Left cardiac atrium (tissue), 4 donors: ENCODE measurements at places on chromosomes 13 and 19. TPM values are rescaled to one million over a fixed set of nuclear protein-coding genes. Genes with fewer than 3 reads are reported as not detected.

The PROZ gene
- total RNA-seq = not detected

The ASF1B gene
- total RNA-seq = 0.92 TPM

The ZNF69 gene
- total RNA-seq = 4.5 TPM

DNA sequence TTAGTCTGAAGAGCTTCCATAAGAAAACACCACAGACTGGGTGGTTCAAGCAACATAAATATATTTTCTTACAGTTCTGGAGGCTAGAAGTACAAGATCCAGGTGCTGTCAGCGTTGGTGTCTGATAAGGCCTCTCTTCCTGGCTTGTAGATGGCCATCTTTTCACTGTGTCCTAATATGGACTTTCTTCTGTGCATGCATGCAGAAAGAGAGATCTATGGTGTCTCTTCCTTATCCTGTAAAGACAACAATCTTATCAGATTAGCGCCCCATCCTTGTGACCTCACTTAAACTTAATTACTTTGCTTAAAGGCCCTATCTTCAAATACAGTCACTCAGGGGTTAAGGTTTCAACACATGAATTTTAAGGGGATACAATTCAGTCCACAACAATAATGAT lies 14.1 kb upstream of the NDFIP2 start:
- no peak for DNase-seq

GRCh38 chr13:29319451-29319850 lies 276.0 kb downstream of the SLC7A1 start:
- no peak for DNase-seq

DNA sequence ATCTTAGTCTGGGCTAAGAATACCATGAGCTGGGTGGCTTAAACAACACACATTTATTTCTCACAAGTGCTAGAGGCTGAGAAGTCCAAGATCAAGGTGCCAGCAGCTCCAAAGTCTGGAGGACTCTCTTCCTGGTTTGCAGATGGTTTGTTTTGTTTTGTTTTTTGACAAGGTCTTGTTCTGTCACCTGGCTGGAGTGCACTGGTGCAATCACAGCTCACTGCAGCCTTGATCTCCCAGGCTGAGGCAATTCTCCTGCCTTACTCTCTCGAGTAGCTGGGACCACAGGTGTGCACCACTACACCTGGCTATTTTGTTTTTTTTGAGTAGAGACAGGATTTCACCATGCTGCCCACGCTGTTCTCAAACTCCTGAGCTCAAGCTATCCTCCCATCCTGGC lies 15.5 kb downstream of the APLP1 start:
- no peak for DNase-seq

GRCh38 chr13:73274147-73274546 lies 215.3 kb downstream of the KLF5 start:
- no peak for DNase-seq

DNA sequence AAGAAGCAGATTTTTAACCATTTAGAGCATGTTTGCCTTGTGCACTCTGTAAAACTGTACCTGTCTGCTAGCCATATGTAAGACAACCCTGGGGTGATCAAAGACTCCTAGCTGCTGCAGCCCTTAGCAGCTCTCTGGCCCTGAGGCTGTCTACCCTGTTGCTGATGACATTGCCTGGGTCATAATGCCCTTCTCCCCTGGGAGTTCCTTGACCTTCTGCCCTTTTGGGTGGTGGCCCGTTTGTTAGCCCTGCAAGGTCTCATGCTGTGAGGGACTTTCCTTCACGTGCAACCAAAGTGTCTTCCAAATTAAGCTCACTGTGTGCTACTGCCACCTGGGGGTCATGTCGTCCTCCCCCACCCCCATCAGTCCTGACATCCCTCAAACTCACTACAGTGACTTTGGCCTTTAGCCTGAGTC lies 7.4 kb downstream of the GPC6 start:
- DNase-seq = no peak

GRCh38 chr13:25762281-25762680 lies 289.5 kb downstream of the SHISA2 start:
- DNase-seq = no peak

GRCh38 chr13:30396434-30397075 lies 25.7 kb upstream of the UBE2L5 start:
- DNase-seq = no peak

- DNase-seq = no peak
These were observed 7.4 kb upstream of the ZNRF4 start for GRCh38 chr19:5447700-5448311.

DNA sequence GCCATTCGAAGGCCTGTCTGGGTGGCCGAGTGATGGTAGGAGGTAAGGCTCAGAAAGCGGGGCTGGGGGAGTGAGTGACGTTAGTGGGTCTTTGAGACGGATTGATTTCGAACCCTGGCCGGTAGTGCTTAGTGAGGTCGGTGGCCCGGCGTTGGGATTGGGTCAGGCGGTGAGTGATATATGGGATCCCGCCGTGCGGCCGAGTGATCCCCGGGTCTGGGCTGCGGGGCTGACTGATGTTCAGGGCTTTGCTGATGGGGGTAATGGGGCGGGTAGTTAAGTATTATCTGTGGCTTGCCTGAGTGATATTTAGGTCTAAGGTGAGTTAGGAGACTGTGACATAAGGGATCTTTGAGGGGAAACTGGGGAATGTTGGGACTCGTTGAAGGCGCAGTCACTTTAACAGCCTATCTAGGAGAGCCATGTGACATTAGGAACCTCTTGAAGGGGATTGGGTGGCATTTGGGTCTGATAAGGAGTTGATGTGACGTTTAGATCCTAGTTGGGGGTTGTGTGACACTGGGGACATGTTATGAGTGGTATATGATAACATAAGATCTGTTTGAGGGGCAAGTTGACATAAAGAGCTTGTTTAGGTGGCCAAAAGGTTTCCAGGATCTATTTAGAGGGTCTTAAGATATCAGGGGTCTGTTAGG lies 543 bp downstream of the PSMC4 start:
- peak; percentile 43 for DNase-seq

GRCh38 chr13:61036715-61037114 lies 378.9 kb downstream of the PCDH20 start:
- no peak for DNase-seq

GRCh38 chr19:18785179-18786124 lies 5.7 kb downstream of the COMP start:
- peak; percentile 89 for DNase-seq
